Peyer's patch (tissue), 4 donors: ENCODE measurements at places on chromosomes 2 and 18. TPM values are rescaled to one million over a fixed set of nuclear protein-coding genes. Genes with fewer than 3 reads are reported as not detected.
A peak's percentile ranks its signal among the peaks of the same experiment; 100 is the strongest.

ZNF804A gene
- total RNA-seq = 0.95 TPM

COL6A3 gene
- total RNA-seq = 172 TPM

DNA sequence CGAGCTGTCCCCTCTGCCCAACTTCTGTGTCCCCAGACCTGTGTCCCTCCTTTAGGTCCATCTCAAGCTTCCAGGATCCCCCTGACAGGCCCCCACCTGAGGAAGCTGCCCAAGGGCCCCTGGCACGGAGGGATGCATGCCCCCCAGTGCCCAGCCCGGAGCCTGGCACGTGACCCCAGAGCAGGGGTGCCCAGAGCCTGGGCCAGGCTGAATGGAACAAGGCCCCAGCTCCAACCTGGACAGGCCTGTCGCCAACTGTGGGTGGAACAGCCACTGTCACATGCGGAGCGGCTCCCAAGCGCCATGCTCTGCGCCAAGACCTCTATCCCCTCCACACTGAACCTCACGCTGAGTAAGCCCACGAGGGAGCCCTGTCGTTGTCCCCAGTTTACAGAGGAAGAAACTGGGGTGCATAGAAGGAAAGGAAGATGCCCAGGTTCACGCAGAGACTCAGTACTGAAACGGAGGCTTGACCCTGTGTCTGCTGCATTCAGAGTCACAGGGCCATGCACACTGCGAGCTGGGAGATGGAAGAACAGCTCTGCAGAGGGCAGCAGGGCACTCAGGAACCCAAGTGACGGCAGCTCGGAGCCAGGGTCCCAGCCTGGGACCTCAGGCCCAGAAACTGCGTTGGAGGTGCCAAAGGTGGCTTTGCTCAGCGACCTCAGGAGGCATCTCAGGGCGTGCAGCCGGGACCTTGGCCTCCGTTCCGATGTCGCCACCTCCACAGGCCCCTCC lies 5.5 kb upstream of the ECEL1 start:
- no peak overlapping the region for H3K4me3 ChIP-seq
- no peaks in the 10 kb centered on the region for H3K36me3 ChIP-seq
- H3K27me3 ChIP-seq = no peaks in the 10 kb centered on the region
- H3K27ac ChIP-seq = no peak overlapping the region
- no peaks in the 10 kb centered on the region for H3K4me1 ChIP-seq

- no peak overlapping the region for H3K27ac ChIP-seq
- no peaks in the 10 kb centered on the region for H3K27me3 ChIP-seq
- DNase-seq = peak; percentile 76
- H3K36me3 ChIP-seq = no peaks in the 10 kb centered on the region
- H3K4me3 ChIP-seq = peak overlapping the region; percentile 11
- H3K4me1 ChIP-seq = peaks cover 4% of the 10 kb centered on the region
Measured at GRCh38 chr2:127695491-127696472, 5.5 kb upstream of the SFT2D3 start.

DNA sequence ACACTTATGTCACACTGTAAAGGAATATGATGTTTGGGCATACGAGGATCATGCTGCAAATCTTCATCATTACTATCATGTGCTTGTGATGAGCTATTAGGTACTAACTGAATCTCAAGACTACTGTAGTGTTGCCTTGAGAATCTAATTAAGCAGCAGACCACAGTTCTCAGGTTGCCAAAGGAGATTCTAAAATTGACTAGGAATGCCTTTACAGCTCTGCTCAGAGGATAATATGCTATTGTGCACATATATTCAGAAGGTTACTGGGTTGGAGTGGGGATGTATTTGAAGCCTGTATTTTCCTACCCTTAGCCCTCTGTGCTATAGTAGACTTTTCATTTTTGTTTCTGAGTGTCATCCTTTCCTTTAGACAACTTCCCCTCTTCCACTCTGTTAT lies 175.1 kb downstream of the CDH19 start:
- H3K4me1 ChIP-seq = no peaks in the 10 kb centered on the region
- no peak for DNase-seq
- H3K36me3 ChIP-seq = no peaks in the 10 kb centered on the region
- H3K27ac ChIP-seq = no peak overlapping the region
- H3K27me3 ChIP-seq = no peaks in the 10 kb centered on the region

DNA sequence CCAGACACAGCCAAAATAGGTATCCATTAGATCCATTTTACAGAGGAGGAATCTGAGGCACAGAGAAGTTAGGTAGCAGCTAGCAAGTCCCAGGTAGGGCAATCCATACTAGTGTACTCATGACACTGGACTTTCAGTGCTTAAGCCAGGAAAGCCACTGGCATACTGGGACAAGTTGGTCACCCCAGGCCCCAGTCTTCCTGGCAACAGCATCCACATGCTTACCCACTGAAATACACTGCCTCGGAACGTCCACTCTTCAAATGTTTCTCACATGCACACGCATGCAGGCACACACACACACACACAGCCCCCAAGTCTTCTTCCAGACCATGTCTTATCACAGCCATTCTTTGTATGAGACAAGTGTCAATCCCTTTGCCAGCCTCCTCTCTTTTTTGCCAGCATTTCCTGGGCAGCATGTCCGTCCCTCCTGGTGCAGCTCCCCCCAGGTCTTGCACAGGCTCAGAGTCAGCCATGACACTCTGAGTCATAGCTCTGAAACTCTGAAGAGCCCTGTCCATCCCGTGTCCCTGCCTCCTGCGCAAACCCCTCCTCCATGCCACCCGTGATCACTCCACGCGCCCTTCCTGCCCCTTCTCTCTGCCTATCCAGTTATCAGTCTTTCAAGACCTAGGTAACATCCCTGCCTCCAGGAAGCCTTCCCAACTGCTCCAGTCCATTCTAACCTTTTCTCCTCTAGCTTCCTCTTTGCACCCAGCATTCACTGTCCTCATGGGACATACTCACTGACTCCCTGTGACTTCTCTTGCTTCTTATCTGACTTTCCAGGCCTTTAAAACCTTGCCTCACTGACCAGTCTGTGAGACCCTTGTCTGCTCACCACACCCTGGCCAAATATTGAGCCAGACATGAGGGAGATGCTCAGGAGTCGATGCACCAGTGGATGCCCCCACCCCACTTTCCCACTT lies 10.9 kb upstream of the TEX261 start:
- H3K4me1 ChIP-seq = no peaks in the 10 kb centered on the region
- no peaks in the 10 kb centered on the region for H3K36me3 ChIP-seq
- H3K27ac ChIP-seq = no peak overlapping the region
- H3K4me3 ChIP-seq = no peak overlapping the region

DNA sequence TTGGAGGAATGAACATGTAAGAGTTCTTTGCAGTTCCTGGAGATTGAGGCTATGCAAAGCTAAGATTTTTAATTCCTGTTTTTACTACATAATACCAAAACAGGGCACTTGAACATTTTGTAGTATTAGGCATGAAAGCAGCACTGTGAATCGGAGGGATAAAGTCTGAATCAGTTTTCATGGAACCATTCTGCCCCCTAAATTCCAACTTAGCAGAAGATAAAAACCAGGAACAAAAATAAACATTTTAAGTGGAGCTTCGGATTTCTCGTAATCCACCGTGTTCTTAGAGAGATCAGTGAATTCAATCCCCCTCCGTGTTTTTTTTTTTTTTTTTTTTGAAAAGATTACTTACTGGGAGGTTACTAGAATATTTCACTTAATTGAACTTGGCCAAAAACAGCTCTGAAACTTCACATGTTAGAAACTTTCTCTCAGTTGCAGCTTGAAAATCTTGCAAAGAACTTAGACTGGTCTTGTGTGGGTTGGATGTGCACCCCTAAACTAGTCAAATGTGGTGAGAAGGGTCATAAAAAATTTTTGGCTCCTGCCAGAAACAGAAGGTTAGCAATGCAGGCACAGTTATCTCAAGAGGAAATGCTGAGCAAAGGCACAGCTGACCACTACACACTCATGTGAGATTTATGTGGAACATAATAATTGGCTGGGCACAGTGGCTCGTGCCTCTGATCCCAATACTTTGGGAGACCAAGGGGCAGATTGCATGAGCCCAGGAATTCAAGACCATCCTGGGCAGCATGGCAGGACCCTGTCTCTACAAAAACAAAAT lies 145.4 kb upstream of the RNF152 start:
- no peak overlapping the region for H3K4me3 ChIP-seq
- H3K4me1 ChIP-seq = no peaks in the 10 kb centered on the region
- H3K27ac ChIP-seq = no peak overlapping the region
- H3K27me3 ChIP-seq = no peaks in the 10 kb centered on the region

GRCh38 chr2:51420511-51420910 lies 388.6 kb upstream of the NRXN1 start:
- H3K36me3 ChIP-seq = no peaks in the 10 kb centered on the region
- DNase-seq = no peak
- no peaks in the 10 kb centered on the region for H3K4me1 ChIP-seq
- no peak overlapping the region for H3K27ac ChIP-seq

DNA sequence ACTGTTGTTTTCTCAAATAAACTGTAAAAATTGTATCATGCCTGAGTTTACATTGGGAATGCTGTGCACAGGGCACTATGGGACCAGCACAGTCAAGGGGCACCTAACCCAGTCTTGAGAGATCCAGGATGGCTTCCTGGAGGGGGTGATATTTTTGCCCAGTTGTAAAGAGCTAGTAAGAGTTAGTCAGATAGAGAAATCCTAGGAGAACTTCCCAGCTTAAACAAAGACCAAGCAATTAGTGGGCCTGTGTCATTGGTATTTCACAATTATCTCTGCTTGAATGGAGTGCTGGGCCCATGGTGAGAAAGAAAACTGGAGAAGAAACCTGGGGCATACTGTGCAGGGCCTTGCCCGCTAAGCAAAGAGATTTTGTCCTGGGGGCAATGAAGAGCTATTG lies 12.2 kb downstream of the XDH start:
- no peak overlapping the region for H3K4me3 ChIP-seq
- H3K4me1 ChIP-seq = no peaks in the 10 kb centered on the region
- H3K36me3 ChIP-seq = no peaks in the 10 kb centered on the region
- H3K27ac ChIP-seq = no peak overlapping the region
- H3K27me3 ChIP-seq = no peaks in the 10 kb centered on the region

DNA sequence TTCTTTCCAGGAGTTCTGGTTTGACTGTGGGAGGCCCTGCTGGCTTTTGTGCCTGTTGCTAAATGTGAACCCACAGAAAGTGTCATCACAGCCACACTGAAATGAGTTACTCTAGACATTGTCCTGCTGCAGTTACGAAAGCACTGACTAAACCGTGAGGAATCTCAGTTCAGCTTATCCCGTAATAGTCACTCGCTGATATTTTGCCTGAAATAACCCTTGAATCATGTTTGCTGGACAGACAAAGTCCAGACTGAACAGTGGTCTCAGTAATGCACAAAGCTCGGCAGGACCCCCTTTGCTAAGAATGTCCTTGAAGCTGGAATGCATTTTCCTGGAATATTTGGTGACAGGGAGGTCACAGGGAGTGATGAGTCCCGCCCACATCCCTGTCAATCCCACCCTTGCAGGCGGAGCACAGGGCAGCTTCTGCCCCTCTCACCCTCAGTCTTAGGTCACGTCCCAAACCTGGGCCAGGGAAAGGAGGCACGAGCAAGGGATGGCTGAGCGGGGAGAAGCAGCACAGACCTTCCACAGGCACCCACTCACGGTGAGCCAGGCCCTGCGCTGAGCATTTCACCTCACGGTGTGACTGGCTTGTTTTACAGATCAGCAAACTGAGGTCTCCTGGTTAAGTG lies 53.4 kb downstream of the ADI1 start:
- H3K4me3 ChIP-seq = no peak overlapping the region
- no peak overlapping the region for H3K27ac ChIP-seq
- no peaks in the 10 kb centered on the region for H3K36me3 ChIP-seq
- no peaks in the 10 kb centered on the region for H3K27me3 ChIP-seq

GRCh38 chr2:40150266-40150665 lies 301.6 kb downstream of the SLC8A1 start:
- H3K36me3 ChIP-seq = no peaks in the 10 kb centered on the region
- no peaks in the 10 kb centered on the region for H3K27me3 ChIP-seq
- no peak for DNase-seq
- H3K4me1 ChIP-seq = no peaks in the 10 kb centered on the region
- H3K27ac ChIP-seq = no peak overlapping the region
